Activated CD8-positive, alpha-beta memory T cell treated with anti-CD3 and anti-CD28 coated beads for 24 hours (primary cell): ENCODE measurements at places on chromosomes 7 and 10.

GRCh38 chr10:95277614-95278013 is 13.2 kb downstream of the PDLIM1 start:
- no peak for DNase-seq

DNA sequence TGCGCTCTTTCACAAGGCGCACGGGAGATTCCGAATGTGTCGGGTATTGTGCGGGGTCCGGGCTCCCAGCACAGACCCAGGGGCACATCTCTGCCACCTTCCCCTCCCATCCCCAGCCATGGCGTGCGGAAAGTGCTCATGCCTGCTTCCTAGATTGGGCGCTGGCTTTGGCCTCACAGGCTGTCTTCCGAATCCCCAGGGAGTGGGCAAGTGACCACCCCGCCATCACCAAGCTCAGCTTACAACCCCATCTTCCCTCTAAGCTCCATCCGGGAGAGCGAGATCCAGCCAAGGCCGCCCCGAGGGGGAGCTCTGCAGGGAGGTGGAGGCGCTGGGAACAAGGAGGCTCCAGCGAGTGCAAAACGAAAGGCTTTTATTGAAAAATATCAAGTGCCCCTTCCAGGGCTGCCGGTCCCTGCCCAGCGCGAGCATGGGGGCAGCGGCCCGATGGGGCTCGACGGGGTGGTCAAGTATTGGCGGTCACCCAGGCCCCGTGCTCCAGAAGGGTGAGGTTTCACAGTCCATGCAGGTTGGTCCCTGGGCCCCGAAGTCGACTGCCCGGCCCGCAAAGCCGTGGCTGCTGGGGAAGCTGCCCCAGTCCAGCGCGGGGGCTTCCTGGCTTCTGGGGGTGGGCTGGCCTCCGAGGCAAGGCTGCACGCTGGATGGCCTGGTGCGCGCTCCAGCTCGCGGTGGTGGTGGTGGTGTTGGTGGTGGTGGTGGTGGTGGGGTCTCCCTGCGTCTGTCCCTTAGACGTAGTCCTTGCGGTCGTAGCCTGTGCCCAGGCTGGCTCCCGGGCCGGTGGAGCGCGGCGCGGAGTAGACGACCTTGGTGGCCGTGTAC is 1.2 kb downstream of the CLDN3 start:
- DNase-seq: no peak

DNA sequence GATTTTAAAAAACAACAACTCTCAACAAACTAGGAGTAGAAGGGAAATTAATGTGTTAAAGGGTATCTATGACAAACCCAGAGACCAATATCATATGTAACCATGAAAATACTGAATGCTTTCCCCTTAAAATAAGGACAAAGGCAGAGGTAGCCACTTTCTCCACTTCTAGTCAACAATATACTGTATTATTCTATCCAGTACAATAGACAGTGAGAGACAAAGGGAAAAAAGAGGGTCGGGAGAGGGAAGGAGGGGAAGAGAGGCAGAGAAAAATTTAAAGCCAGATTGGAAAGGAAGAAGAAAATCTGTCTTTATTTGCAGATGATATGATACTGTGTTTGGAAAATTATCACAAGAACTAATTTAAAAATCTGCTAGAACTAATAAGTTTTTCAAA is 39.1 kb upstream of the WDFY4 start:
- DNase-seq: no peak

GRCh38 chr10:5666008-5666840 is at the start of gene ASB13:
TSS of gene ASB13 (minus strand) at chr10:5666595. CDS start at chr10:5666551, 44 bp downstream.
- DNase-seq: peak; percentile 81

- DNase-seq: peak; percentile 46
Observed at GRCh38 chr7:155168597-155169480, 98.7 kb downstream of the HTR5A start.

- DNase-seq: no peak
Observed at GRCh38 chr7:84145892-84146291, 48.7 kb downstream of the SEMA3A start.

GRCh38 chr10:123928427-123928826 is 36.8 kb upstream of the CPXM2 start:
- no peak for DNase-seq

DNA sequence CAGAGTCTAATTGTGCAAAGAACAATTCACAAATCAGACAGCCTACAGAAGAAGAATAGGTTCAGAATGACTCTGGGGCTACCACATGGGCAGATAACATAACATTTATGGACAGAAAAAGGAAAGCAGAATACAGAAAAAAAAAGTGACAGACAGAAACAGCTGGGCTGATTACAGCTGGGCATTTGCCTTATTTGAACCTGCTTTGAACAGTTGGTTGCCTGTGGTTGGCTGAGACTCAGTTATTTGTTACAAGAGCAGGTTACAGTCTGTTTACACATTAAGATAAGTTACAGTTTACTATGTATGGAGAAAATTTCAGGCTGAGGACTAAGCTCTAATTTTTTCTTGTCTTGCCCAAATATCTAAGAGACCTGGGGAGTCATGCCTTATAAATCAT is 327.2 kb downstream of the GALNT17 start:
- DNase-seq: no peak

DNA sequence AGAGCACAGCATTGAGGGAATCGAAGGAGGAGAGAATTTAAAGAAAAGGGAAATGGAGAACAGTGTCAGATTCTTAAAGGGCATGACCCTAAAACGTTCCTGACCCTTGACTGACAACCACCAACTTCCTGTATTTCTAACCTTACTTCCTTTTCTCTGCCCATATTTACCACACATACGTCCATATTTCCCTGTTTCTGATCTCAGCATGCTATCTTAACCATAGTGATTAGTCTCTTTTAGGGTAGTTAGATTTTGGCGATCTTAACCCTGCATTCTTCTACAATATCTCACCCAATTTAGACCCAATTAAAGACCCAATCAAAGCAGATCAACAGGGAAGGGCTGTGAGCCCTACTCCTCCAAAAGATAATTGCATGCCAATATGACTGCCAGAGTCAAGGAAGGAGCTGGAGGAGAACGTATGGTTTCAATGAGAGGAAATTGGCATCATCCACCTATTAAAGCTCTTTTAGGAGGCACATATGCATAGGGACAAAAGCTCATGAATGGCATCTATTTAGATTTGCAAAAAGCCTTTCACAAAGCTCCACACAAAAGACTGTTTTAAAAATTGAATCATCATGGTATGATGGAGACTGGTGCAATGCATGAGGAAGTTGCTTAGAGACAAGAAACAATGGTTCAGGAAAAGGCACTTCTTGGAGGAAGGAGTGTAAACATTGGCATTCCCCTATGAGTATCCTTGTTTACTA is 49.0 kb upstream of the ARHGAP12 start:
- no peak for DNase-seq

DNA sequence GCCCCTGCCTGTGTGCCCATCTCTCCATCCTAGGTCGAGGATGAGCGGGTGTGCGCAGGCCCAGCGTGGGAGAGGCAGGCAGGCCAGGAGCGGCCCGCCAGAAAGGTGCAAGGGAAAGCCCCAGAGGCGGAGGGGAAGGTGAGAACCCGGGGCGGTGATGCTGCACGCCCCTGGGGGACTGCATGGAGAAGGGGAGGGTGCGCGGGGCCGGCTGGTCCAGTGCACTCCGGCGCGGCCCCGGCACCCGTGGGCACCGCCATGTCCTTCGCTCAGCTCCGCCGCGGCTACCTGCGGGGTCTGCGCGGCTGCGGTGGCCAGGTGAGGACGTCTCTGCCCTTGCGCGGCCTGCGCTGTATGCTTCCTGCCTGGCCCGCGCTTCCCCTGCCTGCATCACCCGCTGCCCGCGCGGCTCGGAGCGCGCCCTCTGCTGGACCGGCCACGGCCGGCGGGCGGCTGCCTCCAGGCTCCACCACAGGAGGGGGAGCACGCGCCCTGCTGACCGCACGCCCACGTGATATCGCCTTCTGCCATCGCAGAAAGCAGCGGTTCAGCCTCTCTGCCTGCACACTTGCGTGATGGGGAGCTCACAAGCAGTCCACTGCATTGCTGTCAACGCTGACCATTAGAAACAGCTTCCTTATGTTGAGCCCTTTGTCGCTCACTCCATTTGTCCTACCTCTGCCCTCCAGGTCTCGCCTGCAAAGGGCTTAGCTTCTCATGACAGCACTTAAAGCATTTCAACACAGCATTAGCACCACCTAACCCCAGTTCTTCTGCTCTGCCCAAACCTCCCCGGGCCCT is 73.9 kb downstream of the CXCL12 start:
- DNase-seq: peak; percentile 86

DNA sequence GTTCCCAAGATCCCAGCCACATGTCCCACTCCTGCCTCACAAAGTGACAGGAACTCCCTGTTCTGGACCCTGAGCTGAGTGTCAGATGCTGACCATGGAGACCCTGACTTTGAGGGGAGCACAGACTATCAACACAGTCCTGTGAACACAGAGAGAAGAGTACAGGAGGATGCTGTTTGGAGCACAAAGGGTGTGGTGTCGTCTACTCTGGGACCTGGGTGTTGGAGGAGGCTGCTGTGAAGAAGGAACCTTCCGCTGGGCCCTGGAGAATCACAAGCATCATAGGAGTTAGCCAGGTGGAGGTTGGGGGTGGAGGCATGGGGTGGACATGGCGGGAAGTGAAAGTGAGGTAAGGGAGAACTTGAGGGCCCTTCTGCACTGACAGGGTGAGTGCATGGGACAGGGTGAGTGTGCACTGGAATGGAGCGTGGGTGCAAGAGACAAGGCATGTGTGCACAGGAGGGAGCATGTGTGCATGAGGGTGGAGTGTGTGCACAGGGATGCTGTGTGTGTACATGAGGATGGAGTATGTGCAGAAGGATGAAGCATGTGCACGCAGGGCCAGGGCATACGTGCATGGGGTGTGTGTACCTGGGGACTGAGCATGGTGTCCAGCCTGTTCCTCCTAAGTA is 70.7 kb upstream of the ANTXRL start:
- no peak for DNase-seq

DNA sequence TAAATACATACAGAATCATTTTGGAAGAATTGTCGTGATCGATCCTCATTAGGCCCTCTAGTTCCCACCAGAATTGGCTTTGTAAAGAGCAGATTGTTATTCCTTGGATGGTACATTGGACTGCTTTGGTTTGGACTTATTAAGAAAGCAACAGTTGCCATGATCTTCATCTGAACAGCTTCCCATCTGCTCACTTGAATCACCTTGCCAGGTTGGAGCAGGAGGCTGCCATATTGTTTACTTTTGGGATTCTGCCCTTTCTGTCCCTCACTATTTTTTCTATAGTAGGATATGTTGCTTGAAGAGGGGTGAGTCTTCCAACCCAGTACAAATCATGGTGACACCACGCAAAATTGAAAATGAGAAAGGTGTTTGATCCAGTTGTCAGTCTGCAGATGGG is 199.6 kb downstream of the TCF7L2 start:
- no peak for DNase-seq

GRCh38 chr10:91286572-91286971 is 66.1 kb downstream of the PCGF5 start:
- no peak for DNase-seq

- DNase-seq: no peak
Observed at GRCh38 chr7:141568227-141568626, 17.0 kb downstream of the AGK start.

DNA sequence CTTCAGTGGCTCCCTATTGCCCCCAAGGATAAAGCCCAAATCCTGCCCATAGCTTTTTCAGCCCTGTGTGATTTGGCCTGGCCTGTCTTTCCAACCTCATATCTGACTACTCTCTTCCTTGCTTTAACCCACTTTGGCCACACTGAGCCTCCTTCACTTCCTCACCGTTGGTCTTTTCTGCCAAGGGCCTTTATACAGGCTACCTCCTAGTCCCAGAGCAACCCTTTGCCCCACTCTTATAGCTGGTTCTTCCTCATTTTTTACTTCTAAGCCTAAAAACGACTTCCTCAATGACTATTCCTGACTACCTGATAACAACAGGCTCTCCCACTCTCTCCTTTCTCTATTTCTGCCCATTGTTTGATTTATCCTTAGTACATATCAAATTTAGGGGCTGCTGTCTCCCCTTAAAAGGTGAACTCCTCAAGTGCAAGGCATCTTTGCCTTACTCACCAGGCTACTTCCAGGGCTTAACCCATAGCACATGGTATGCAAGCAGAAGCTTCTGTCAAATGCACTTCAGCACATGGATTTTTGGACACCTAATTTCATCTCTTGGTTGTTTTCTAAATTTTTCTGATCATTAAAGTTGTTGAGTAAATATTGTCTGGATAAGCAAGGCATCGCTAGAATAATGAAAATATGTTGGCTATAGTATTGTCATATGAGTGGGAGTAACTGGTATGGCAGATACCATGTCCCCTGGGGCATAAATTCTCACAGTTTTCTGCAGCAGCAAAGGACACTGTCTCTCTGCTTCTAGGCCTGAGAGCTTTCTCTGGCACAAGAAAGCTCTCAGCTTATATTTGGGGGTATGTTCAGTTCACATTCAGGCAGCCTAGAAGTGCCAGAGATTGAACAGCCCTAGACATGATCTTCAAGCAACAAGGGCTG is 201.5 kb upstream of the GPR26 start:
- DNase-seq: no peak

- DNase-seq: no peak
Observed at GRCh38 chr10:69846293-69846921, 44.7 kb downstream of the COL13A1 start.

DNA sequence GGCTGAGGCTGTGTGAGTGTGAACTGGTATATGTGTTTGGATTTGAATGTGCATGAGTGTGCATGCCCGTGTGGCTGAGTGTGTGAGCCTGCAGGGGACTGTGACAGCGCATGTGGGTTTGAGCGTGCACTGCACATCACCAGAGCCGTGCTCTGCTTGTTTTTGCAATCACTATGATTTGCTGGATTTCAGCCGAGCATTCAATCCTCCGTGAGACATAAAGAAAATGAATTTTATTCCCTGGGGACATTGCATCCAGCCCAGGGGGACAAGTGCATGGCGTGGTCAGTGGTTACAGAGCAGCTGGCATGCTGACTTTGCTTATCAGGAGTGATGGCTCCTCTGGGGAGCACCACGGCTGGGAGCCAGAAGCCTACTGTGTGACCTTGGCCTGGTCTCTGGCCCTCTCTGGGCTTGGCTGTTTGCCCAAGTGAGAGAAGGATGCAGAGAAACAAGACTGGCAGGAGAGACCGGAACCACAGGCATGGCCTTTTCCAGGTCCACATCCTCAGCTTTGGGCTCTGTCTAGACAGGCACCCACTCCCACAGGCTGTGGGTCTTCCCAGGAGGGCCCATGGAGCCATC is 160.2 kb upstream of the UNC5B start:
- no peak for DNase-seq

DNA sequence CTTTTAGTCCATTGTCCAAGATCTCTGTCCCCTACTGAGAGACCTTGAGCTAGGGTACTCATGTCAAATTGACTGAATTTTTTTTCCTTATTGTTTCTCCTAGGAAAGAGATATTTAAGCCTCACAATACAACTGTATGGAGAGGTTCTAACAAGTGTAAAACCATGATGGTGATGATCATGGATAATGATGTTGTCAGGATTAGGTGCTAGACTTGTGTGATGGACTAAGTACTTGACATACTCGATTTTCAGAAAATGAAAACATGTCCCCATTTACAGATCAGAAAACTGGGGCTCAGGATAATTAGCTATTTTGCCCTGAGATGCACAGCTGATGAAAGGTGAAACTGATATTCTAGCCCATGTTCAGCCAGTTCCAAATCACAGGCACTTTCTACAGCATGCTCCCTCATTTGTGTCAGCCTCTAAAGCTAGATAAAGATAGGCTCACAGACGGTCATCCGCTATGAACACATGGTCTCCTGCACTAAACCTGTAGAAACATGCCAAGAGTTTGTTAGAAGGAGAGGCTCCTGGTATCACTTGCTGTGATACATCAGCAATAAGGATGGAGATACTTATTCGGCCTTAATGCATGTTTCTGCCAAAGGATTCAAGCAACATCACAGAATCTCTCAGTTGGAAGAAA is 67.6 kb downstream of the CREB3L2 start:
- DNase-seq: no peak

- DNase-seq: no peak
Observed at GRCh38 chr7:40815512-40815911, 680.7 kb downstream of the SUGCT start.

GRCh38 chr7:140317597-140317996 is 80.7 kb downstream of the SLC37A3 start:
- DNase-seq: no peak
